ENCODE measurements at places on chromosomes 1 and 21.
A peak's percentile ranks its signal among the peaks of the same experiment; 100 is the strongest.

DNA sequence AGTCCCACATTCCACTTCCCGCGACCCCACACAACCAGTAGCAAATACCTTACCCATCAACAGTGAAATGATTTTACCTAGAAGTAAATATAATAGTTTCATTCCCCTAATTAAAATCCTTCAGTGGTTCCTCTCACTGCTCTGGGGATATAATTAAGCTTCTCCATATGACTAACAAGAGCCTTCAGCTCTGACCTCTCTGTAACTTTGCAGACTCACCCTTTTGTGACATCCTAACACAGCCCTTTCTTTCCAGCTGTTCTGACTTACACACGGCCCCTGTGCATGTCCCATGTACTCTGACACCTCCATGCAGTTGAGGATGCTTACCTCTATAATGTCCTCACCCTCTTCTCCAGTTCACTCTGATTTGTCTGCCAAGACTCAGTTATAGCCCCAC lies 137.3 kb upstream of the SPAG17 start:
- DNase-seq: no peak

DNA sequence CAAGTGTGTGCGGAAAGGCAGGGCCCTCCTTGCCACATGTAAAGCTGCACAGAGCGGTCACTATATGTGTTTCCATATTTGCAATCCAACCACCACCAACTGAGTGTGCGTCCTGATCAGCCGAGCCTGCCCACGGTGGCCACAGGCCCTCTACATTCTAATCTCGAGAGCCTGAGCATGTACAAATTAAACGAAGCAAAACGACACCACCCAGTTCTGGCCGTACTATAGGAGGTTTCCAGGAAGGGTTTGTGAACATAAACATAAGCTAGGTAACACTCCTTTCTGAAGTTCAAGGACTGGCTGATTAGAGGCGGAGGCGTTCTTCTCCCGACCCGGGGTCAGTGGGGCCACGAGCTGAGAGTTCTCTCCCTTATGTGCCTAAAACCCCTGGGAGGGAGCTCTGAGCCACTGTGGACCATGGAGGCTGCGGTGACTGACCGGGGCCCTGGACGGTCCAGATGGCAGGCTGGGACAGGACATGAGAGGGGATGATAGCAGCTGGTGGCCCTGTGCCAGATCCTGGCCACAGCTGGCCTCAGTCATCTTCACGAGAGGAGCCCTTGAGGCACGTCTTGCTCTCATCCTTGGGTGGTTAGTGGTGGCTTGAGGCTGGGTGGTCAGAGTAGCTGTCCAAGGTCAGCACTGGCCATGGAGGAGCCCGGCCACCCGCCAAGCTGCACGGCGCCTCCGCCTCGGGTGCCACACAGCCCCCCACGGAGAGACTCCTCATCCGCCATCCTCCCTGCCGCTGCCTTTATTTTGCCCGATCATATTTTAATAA lies 39.1 kb upstream of the TRAPPC10 start:
- DNase-seq: no peak

DNA sequence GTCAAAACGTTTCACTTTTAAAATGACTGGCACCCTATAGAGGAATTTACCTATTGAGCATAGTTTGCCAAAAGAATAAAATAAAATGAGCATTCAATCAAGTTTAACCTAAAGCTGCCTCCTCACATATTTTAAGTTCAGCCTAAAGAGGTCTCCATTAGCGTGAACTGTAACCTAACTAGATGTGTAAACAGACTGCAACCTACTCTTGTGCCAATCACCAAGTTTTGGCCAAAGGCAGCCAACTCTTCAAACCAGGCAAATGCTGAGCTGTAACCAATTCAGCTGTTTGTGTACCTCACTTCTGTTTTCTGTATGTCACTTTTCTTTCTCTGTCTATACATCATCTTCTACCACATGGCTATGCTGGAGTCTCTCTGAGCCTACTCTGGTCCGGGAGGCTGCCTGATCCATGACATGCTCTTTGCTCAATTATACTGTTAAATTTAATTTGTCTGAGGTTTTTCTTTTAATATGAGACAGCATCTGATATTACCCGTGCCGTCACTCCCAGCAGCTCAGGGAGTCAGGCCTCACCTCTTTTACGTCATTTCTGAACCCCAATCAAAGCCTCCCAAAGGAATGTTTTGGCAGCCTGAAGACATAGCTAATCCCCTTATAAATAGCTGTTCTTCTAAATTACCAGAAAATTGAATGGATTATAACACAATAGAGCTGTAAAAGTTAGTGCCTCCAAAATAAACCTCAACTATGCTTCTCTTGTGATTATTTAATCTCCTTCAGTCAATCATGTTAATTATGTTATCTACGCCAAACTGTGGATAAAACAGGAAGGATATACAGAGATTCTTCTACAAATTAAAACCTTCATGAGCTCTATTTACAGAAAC lies 81.0 kb upstream of the NR5A2 start:
- DNase-seq: no peak

DNA sequence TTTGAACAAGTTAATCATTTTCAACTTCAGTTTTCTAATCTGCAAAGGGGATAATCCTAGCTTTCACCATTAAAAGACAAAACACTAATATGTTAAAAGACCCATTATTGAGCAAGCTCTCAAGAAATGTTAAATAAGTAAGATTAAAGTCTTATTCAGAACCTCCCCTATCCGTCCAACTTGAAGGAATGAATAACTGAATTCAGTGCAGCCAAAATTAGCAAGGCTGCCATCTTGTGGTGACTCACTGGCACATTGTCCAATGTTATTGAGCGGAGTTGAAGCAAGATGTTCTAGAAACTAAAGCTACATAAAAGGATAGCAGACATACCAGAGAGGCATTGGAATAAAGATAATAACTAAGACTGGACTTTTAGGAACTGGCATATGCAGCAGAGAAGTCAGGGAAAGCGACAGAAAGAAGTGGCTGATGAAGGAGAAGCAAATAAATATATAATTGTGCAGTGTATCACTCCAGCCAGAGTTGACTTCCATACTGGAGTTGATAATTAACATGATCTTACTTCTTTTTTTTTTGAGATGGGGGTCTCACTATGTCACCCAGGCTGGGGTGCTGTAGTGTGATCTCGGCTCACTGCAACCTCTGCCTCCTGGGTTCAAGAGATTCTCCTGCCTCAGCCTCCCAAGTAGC lies 8.2 kb upstream of the CAP1 start:
- DNase-seq: no peak

GRCh38 chr1:16167331-16168143 lies 11.7 kb upstream of the EPHA2 start:
- peak; percentile 40 for DNase-seq

DNA sequence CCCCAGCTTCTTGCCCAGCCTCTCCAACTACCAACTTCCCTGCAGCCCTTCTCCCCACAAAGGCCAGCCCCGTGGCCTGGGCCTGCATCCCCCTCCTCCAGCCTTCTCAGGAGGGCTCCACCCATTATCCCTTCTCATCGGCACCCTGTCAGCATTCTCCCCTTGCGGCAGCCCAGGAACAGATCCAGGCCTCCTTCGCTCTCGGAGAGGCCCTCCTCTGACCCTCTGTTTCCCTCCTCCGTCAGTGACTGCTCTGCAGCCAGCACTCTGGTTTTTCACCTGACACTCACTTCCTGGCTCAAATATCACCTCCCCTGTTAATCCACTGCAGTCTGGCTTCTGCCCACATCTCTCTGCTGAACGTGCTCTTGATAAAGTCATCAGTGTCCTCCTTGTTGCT lies 17.5 kb downstream of the ADGRB2 start:
- DNase-seq: no peak

DNA sequence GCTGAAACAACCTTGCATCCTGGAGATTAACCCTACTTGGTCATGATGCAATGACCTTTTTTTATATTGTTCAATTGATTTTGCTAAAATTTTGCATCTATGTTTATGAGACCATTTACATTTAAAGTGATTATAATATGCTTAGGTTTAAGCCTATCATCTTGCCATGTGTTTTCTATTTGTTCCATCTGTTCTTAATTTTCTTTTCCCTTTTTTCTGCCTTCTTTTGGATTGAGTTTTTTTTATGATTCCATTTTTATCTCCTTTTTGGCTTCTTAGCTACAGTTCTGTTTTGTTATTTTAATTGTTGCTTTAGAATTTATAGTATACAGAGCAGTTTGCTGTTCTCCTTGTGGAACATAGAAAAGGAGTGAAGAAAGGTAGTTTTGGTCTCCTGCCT lies 385.1 kb upstream of the USP24 start:
- no peak for DNase-seq

DNA sequence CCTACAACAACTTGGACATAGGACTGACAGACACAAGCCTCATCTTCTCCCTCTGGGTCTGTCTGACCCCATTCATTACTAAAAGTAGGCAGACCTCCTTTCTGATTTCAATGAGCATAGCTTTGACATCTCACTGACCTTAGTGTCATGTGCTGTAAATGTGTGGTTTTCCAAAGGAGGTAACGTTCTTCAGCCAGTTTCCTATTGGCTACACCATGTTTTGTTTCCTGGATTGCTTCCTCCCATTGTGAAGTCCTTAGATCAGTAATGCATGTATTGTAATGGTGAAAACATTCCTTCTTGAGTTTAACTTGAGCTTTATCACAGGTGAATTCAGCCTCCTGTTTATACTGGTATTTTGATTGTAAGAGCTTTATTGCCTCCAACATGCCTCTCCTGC lies 20.6 kb downstream of the STXBP3 start:
- DNase-seq: no peak

DNA sequence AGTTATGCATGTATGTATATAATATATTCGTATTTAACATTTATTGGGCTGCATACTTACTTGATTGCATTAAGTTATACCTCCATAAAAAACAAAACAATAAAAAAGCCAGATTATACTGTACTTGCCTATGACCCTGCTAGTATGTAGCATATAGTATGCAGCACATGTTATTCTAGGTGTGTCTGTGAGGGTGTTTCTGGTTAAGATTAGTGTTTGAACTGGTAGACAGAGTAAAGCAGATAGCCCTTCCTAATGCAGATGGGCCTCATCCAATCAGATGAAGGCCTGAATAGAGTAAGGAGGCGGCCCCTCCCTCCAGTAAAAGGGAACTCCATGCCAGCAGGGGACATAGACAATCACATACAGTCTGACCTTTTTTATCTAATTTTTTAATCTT lies 323.3 kb upstream of the USP24 start:
- no peak for DNase-seq

DNA sequence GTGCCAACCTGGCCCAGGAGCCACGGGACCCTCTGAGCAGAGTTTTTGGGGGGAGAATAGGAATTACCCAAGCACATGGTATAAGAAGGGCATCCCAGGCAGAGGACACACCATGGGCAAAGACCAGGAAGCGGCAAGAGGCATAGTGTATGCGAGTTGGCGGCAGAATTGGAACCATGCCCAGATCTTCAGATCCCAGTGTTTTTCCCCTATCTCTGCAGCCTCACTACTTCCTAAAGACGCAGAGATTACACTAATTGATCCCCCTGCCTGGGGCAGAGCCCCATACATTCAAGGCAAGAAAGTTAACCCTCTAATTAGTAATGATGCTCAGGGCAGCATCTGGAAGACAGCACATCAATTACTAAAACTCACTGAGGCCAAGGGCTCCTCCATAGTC lies 48.2 kb downstream of the SYT2 start:
- DNase-seq: no peak

- no peak for DNase-seq
Measured at GRCh38 chr1:20080441-20081352, 10.7 kb downstream of the PLA2G5 start.

DNA sequence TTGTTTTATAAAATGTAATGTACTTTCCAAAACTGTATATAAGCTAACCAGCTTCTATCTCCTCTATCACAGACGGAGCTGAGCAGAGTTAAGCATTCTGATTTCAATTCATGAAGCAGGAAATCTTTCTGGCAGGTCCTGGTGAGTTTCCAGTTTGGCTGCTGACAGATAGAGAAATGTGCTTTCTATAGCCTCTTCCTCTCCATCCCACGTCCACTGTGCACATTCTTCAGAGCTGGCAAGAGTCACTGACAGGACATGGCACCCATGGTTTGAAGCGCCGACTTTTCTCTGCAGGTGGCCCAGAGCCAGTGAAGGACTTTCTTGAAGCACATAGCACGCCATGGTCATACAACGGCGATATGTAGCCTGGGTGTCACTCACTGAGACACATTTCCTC lies 52.3 kb upstream of the POU2F1 start:
- DNase-seq: no peak

- DNase-seq: no peak
Measured at GRCh38 chr1:34127006-34128000, 37.7 kb downstream of the CSMD2 start.

GRCh38 chr1:36728846-36729245 lies 246.1 kb upstream of the CSF3R start:
- DNase-seq: no peak
